ENCODE measurements at places on chromosomes 3 and 15. TPM values are rescaled to one million over a fixed set of nuclear protein-coding genes. Genes with fewer than 3 reads are reported as not detected.

The GOLGA6L4 gene
- polyA plus RNA-seq, result not detected

The LAMB2 gene
- polyA plus RNA-seq, result not detected

The UMPS gene
- polyA plus RNA-seq, result 22.8 TPM

The CORO2B gene
- not detected for polyA plus RNA-seq

The ADAMTS9 gene
- polyA plus RNA-seq, result not detected

The REC114 gene
- polyA plus RNA-seq, result not detected

The NR2C2 gene
- polyA plus RNA-seq, result 20.4 TPM

The PATL2 gene
- polyA plus RNA-seq, result 11.4 TPM

All from naive thymus-derived CD4-positive, alpha-beta T cell (primary cell).